Mesenteric fat pad (tissue), 1 donor: ENCODE measurements at places on chromosomes 11 and 22. TPM values are rescaled to one million over a fixed set of nuclear protein-coding genes. Genes with fewer than 3 reads are reported as not detected.

GRCh38 chr22:27111796-27112672 lies 454.6 kb downstream of the MIAT start:
- DNase-seq = no peak

GAL gene
- total RNA-seq = 1.4 TPM

BIK gene
- not detected for total RNA-seq

GRCh38 chr11:87484566-87484965 lies 446.8 kb downstream of the TMEM135 start:
- no peak for DNase-seq
